ENCODE measurements at places on chromosomes 2 and 18. TPM values are rescaled to one million over a fixed set of nuclear protein-coding genes. Genes with fewer than 3 reads are reported as not detected.

Gene UGT1A10
- not detected for total RNA-seq

Gene MC5R
- not detected for total RNA-seq

Gene CRIM1
- 1,178 TPM for total RNA-seq

Gene HAAO
- 0.09 TPM for total RNA-seq

Gene IL36B
- not detected for total RNA-seq

Gene DPP10
- not detected for total RNA-seq

Gene FIGN
- 1.3 TPM for total RNA-seq

Gene RFX8
- 0.28 TPM for total RNA-seq

Gene SLC38A11
- total RNA-seq, result not detected

Gene MARCO
- not detected for total RNA-seq

Gene PSMA8
- not detected for total RNA-seq

Gene TANK
- 78.7 TPM for total RNA-seq

Gene TEX44
- total RNA-seq, result not detected

Gene HDAC4
- 10.6 TPM for total RNA-seq

Gene NFU1
- total RNA-seq, result 49.0 TPM

Gene MAL
- not detected for total RNA-seq

Gene BIN1
- total RNA-seq, result 68.0 TPM

Gene MCFD2
- total RNA-seq, result 186 TPM

Gene PRKAG3
- not detected for total RNA-seq

Gene UGT1A1
- not detected for total RNA-seq

Gene GLB1L
- total RNA-seq, result 3.3 TPM

Gene CDH2
- 137 TPM for total RNA-seq

Gene TNFAIP6
- total RNA-seq, result 1.8 TPM

Gene DOCK10
- 17.6 TPM for total RNA-seq

Gene MOGAT1
- total RNA-seq, result not detected

Gene NEB
- total RNA-seq, result 0.45 TPM

Gene FOXI3
- total RNA-seq, result not detected

Gene POTEC
- total RNA-seq, result not detected

Gene CAVIN2
- total RNA-seq, result 128 TPM

Gene LYPD6
- total RNA-seq, result 1.8 TPM

Gene DIPK1C
- total RNA-seq, result not detected

Gene SLC4A3
- 0.27 TPM for total RNA-seq

Gene CPO
- total RNA-seq, result not detected
